Fibroblast of gingiva (primary cell): ENCODE measurements at places on chromosomes 1 and 21.
A peak's percentile ranks its signal among the peaks of the same experiment; 100 is the strongest.

DNA sequence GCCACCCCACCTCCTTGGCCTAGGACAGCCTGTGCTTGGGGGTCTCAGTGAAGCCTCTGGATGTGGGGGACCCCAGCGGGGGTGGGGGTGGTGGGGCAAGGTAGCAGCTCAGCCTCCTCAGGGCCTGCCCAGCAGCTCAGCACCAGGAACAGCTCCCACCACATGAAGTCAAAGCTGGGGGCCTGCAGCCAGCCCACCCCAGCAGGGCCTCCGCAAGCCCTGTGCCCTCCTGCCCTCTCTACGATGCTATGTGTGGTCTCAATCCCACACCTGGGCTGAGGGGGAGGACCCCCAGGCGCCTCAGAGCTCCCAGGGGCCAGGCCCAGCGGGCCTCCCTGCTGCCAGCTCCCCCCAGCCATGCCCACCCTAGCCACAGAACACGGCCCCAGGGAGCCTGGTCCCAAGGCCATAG lies 18.6 kb downstream of the PANK4 start:
- DNase-seq = no peak

DNA sequence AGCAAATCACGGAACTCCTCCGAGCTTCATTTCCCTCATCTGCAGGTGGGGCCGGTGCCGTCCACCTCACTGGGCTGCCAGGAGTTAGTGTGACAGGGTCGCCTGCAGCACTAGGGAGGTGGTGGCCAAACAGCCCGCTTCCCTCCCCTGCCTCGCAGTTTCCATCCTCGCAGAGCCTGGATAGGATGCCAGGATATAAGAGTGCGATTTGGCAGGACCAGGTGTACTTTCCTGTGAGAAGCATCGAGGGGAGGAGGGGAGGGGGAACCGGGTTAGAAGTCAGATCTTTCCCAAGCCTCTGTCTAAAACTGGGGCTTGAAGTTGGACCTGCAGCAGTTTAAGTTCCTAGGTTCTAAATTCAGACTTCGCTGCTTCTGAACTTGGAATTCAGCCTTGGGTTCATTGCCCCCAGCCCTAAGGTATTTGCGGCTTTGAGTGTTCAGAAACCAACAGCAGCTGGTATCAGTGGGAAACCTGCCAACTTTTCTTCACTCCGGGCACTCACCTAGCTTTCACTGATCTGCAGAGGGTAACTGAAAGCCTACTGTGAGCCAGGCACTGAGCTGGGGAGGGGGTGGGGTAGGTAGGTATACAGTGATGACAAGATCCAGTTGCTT lies 1.7 kb upstream of the JUN start:
- peak; percentile 38 for DNase-seq

DNA sequence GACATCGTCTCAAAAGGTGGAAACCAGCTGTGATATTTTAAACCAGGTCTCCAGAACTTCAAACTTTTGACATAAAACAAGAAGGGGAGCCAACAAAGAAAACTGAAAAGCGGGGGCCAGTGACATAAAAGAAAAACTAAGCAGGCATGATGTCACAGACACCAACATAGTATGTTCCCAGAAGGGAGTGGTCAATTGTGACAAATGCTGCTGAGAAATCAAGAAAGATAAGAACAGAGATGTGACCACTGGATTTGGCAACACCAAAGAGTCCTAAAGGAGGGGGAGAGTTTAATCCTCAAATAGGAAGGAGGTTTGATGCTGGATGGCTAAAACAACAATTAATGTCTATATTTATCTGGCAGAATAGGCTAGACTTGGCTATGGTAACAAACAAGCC lies 2.3 kb upstream of the RNF19B start:
- no peak for DNase-seq

- DNase-seq = no peak
Observed at GRCh38 chr1:229781453-229781852, 155.4 kb downstream of the URB2 start.

GRCh38 chr1:243799908-243800307 lies 50.1 kb downstream of the AKT3 start:
- DNase-seq = peak; percentile 11

- DNase-seq = no peak
Observed at GRCh38 chr21:27314131-27314530, 347.2 kb upstream of the ADAMTS5 start.
